ENCODE measurements at places on chromosomes 2 and 18.

GRCh38 chr2:68974251-68974650, at the start of gene GKN1:
Gene GKN1 (plus strand): TSS chr2:68974636. CDS start chr2:68974678, 42 bp downstream.
- DNase-seq = no peak

GRCh38 chr2:184030989-184031388, 567.3 kb upstream of the ZNF804A start:
- peak; percentile 64 for DNase-seq

DNA sequence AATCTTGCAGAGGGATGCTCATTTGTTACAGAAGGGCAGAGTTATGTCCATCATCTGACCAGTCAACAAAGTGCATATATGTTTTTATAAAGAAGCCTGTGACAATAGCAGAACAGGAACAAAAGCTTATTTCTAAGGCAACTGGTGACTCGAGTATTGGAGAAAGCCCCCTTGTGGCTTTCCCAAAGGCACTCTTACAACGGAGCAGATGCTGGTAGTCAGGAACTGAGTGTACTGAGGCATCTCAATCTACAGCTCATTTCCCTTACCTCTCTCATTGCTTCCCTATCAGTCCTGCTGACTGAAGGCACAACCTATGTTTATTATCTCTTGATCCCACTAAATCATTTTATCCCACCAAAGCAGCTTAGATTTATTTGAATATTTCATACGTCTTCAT, 557.1 kb upstream of the CHAC2 start:
- no peak for DNase-seq

DNA sequence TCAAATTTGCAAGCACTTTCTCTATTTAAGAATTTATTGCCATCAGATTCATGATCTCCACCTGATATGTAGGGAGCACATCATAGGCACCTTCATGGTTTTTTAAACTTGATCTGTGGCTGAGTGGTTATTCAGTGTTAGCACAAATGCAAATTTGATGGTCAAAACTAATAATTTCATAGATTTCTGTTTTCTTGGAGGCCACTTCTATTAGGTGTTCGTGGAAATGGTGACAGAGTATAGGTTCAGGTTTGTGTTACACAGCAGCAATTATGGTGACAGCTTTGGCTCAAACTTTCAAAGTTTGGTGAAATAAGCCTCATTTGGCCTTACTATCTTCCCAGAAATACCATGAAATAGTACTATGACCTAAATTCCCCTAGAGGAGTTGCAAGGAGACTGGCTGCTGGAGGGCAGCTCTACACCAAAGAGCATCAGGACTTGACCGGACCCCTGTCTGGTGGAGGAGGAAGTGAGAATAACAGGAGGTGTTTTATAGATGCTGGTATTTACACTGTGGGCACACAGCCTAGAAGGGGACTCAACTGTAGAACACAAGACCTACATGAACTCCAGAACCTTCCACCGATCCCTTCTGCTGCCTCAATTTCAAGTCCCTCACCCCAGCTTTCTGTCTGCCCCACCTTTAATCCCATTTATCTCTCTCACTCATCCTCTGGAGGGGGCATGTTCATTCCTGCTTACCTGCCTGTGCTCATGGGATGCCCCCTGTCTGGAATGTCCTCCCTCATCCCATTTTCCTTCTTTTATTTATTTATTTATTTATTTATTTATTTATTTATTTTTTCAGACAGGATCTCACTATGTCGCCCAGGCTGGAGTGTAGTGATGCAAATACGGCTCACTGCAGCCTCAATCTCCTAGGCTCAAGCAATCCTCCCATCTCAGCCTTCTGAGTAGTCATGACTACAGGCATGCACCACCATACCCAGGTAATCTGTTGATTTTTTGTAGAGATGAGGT, 132.9 kb upstream of the SIX2 start:
- no peak for DNase-seq

DNA sequence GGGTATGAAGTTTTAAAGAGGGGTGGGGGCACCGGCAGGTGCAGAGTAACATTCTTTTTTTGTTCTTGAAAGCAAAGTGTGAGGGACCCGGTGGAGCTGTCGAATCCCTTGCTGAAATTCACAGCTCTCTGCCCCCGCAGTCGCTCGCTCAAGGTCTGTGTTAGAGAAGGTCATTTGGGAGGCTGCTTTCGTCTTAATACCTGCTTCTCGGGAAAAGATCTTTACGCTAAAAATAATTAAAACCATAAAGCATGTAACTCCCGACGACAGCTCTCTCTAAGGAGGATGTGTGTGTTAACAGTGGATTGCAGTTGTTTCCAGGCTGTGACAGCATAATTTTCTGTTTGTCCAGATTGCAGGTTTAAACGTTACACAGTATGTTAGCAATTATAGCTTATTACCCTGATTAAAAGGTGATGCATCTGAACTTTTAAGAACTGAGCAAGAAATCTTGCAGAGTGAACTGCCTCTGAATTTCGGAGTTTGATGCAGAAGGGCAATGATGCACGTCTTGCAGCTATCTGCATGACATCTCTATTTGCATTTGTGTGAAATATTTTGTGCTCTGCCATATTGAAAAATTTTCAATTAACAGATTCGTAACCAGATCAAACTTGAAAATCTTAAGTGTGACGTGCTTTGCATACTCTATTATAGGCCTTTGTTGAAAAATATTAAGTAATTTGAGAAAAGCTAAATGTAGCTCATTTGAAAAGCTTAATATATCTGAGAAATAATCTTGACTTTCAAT, 954 bp downstream of the RAPGEF4 start:
- DNase-seq = no peak

- DNase-seq = no peak
Observed at GRCh38 chr18:12933327-12933726, 14.5 kb upstream of the SEH1L start.

- peak; percentile 74 for DNase-seq
Observed at GRCh38 chr2:27582695-27583389, at the start of gene ZNF512. Gene ZNF512 (plus strand): TSS chr2:27583042. CDS start chr2:27583113, 71 bp downstream.

GRCh38 chr2:148674063-148675020, 29.8 kb downstream of the EPC2 start:
- no peak for DNase-seq

DNA sequence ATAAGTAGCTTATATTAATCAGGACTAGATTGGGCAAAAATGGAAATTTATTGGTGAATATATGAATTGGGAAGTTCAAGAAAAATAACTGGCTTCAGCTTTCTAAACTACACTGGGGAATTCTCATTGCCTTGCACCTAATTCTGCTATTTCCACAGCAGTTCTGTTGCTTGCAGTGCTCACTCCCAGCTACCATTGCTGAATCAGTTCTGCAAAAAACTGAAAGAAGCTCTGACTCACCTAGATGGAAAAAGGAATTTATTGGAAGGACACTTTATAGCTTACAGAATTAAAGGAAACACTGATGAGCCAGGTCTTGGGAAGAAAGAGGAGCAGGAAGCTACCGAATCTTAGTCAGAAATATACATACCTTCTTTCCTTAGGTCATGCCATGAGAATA, 60.3 kb upstream of the ACVR1 start:
- DNase-seq = no peak

DNA sequence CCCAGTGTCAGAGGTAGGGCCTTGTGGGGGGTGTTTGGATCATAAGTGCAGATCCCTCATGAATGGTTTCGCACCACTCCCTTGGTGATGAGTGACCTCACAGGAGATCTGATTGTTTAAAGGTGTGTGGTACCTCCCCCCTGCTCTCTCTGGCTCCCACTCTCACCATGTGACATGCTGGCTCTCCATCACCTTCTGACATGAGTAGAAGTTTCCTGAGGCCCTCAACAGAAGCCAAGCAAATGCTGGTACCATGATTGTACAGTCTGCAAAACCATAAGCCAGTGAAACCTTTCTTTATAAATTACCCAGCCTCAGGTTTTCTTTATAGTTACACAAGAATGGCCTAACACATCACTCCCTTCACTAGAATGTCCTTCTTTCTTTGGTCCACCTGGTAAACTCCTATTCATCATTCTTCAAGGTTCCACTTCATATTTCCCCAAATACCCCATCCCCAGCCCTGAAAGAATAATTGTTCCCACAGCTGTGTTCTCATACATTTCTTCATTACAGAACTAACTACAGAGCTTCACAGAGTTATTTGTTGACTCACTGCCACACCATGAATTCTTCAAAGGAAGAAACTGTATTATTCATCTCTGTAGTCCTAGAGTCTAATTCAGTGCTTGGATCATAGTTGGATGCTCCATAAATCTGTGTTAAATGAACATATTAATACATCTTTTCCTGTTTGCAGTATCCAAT, 81.2 kb upstream of the STK17B start:
- DNase-seq = no peak

- peak; percentile 35 for DNase-seq
Observed at GRCh38 chr2:226031647-226032501, 632.4 kb downstream of the NYAP2 start.

DNA sequence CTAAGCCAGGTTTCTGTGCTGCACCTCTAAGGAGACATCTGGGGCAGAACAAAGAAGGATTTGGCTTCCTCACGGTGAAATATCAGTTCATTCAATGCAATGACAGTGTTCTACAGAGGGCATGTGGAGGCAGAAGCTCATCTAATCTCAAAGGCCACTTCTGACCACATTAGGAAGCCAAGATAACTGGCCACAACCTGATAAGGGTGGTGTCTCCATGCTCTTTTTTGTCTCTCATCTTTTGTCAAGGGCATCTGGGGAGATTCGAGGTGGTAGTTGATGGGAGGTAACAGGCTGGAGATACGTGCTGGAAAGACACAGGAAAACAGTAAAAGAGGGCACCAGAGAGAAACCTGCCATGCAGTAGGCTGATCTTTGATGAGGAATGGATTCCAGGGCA, 303.9 kb downstream of the LRATD1 start:
- no peak for DNase-seq

- no peak for DNase-seq
Observed at GRCh38 chr2:32723467-32724079, 95.7 kb downstream of the TTC27 start.

- DNase-seq = peak; percentile 11
Observed at GRCh38 chr2:15159751-15160177, 401.4 kb downstream of the NBAS start.

- no peak for DNase-seq
Observed at GRCh38 chr2:221775096-221775495, 203.0 kb upstream of the EPHA4 start.

GRCh38 chr2:240155745-240156390, 15.4 kb upstream of the OTOS start:
- DNase-seq = no peak

- DNase-seq = no peak
Observed at GRCh38 chr2:232349946-232350635, 28.5 kb upstream of the ALPP start.

GRCh38 chr18:68833756-68834155, 35.9 kb downstream of the CCDC102B start:
- DNase-seq = no peak

DNA sequence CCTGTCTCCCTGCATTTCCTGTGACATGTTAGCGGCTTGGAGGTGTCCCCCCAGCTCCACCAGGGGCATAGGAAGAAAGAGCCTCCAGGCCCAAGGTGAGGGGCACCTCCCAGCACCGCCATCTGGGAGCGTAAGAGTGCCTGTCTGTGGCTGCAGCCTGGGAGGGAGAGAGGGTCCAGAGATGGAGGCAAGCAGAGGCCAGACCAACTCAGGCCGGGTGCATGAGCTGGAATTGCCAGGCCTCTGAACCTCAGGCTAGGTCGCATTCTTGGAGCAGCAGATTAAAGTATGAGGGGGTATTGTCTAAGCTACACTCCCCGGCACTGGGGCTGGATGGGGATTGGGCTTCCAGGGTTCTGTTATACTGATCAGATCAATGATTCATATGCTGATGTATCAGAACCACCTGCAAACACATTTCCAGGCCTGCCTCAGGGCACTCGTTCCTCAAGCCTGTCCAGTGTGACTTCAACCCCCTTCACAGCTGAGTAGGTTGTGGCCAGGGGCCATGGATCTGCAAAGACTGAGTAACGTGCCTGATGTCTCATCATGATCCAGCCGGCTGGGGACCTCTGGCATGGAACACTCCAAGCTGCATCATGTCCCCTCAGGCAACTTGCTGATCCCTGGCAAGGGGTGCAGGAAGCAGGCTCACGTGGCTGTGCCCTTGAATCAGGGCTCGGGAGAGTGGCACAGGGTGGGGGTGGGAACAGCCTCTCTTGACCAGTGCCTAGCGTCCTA, 73.2 kb downstream of the HS1BP3 start:
- DNase-seq = no peak

GRCh38 chr2:11995456-11995855, 249.0 kb downstream of the LPIN1 start:
- DNase-seq = no peak

DNA sequence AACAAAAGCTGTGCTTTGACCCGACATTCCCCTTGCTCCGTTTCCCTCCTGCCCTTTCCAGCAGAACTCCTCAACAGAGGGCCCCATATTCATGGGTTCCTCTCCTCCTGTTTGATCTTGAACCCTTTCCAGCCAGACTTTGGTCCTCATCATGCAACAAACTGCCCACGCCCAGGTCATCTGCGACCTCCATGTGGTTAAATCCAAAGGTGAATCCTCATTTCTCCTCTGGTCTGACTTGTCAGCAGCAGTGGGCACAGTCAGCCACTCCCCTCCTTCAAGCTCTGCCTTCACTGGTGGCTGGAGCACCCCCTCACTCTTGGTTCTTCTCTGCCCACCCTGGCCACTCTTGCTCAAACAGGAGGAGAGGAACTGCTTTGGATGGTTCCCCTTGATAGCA, 2.7 kb downstream of the HS1BP3 start:
- no peak for DNase-seq

DNA sequence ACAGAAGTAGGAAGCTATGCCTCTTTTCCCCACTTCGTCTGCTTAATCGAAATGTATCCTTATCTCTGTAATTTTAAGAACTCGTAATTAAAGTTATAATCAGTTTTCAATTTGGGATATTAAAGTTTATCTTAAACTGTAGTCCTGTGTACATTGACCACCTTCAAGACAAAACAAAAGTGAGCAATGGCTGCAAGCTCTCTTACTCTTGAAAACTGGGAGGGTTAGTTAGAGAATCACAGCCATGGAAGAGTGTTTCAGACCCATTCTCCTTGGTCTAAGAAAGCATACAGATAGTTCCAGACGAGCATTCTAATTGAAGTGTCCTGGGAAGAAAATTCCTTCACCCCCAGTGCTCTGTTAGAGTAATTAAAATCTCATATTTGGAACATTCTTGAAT, 2.0 kb downstream of the KCMF1 start:
- no peak for DNase-seq

GRCh38 chr2:23199115-23199918, 185.7 kb upstream of the KLHL29 start:
- DNase-seq = peak; percentile 72

DNA sequence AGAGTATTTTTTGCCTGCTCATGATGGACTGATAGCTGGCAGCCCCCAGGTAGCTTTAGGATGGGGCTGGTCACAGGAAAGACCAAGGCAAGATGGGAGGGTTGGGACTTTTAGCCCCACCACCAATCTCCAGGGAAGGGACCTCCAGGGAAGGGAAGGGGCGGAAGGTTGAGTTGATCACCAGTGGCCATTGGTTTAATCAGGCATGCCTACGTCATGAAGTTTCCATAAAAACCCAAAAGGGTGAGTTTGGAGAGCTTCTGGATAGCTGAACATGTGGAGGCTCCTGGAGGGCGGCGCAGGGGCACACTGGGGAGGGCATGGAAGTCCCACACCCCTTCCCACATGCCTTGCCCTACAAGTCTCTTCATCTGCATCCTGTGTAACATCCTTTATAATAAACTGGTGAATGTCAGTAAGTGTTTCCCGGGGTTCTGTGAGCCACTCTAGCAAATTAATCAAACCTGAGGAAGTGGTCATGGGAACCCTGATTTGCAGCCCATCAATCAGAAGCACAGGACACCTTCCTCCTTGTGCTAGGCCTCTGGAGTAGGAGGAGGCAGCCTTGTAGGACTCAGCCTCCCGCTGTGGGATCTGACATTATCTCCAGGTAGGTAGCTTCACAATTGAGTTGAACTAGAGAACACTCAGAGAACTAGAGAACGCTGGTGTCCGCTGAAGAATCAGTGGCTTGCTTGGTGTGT, 30.3 kb downstream of the RAB31 start:
- DNase-seq = no peak

All from NCI-H524 treated with DMSO at 0.1 percent for 48 hours (cell line).